Skeletal muscle cell (primary cell): ENCODE measurements at places on chromosomes 2 and 18.

DNA sequence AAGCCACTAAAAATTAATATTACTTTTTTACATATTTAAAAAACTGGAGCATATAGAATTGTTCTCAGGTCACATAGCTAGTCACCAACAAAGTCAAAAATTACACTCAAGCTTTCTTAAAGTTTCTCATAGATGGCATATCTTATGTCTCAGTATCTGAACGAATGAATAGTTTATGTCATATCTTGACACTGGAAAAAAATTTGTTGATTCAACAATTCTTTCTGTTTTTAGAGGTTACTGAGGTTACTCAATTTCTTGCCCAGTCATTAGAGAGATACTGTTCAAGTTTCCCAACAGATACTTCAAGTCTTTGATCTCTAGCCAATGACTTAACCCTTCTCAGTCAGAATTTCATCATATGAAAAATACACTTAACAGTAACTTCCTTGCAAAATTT, 113.1 kb upstream of the XIRP2 start:
- no peak for DNase-seq

DNA sequence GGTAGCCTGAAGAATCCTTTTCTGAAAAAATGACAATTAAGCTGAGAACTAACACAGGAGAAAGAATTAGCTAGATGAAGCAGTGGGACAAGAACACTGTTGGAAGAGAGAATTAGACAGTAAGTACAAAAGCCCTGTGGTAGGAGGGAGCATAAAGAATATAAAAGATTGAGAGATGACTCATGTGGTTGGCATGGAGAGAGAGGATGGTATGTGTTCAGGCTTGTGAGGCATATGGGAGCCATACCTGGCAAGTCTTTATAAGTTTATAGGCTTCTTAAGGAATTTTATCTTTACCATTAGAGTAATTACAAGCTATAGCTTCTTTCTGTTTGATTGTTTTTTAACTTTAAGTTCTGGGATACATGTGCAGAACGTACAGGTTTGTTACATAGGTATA, 325.0 kb downstream of the ARL6IP6 start:
- DNase-seq, result no peak

DNA sequence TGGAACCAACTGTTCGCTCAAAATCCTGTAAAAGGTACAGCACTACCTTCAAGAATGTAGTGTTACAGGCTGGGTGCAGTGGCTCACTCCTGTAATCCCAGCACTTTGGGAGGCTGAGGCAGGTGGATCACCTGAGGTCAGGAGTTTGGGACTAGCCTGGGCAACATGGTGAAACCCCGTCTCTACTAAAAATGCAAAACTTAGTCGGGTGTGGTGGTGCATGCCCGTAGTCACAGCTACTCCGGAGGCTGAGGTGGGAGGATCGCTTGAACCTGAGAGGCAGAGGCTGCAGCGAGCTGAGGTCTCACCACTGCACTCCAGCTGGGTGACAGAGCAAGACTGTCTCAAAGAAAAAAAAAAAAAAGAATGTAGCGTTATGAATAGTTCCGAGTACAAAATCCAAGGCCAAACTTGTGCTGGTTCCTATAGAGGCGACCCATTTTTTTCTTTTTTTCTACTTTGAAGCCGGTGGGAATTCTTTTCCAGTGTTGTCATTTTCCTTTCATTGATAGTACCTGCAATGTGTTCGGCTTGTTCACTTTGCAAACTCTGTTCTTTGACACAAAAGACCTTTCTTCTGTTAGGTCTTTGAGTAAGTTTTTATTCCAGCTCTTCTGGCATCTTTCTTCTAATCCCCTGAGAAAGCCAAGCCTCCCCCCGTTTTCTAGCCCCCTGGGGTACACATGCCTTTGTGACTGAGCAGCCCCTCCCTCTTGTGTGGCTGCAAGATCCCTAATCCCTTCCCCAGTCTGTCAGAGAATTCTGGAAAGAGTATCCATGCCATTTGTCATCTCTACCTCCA, 25.1 kb downstream of the INPP5D start:
- no peak for DNase-seq

DNA sequence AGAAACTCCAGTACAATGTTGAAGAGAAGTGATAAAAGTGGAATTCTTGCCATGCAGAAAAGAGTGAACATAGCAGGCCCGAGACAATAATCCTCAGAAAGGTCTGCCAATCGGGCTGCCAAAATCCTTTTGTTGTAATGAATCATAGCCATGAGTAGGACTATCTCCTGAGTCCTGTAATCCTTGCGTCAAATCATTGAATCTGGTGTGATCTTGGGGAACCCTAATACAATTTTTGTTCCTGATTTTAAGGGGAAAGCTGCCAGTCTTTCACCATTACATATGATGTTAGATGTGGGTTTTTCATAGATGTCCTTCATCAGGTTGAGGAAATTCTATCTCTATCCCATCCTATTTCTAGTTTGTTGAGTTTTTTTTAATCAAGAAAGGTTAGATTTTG, 2.2 kb downstream of the TPGS2 start:
- no peak for DNase-seq

DNA sequence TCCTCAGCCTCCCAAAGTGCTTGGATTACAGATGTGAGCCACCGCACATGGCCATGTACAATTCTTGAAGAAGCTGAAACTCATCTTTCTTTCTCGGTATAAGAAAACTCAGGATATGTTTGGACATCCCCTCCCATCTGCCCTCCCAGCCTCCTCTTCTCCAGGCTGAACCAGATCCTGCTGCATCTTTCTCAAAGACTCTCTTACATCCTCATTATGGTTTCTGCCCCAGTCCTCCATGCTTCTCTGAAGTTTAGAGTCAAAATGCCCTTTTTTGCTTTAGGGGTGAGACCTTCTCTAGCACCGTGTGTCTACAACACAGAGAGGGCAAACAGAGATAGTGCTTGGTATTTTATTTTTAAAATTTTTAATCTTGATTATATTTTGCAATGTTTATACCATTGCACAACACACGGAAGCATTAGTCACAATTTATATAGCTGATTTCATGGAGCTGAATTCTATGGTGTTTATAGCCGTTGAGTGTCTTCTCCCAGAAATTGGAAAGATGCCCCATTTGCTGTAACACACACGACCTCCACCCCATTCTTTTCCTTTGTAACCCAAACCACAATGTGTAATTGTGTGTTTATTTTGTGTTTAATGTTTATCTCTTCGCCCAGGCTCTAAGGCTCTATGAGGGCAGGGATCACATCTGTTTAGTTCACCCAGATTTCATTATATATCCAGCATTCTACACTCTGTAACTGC, 206.0 kb upstream of the TNP1 start:
- peak; percentile 96 for DNase-seq

GRCh38 chr2:38498045-38498481, 104.7 kb downstream of the HNRNPLL start:
- DNase-seq, result no peak

GRCh38 chr2:233312874-233313273, 5.3 kb downstream of the SAG start:
- no peak for DNase-seq

GRCh38 chr18:9987931-9988330, 74.1 kb downstream of the VAPA start:
- no peak for DNase-seq

- no peak for DNase-seq
Measured at GRCh38 chr2:169247211-169247610, 115.1 kb downstream of the LRP2 start.

DNA sequence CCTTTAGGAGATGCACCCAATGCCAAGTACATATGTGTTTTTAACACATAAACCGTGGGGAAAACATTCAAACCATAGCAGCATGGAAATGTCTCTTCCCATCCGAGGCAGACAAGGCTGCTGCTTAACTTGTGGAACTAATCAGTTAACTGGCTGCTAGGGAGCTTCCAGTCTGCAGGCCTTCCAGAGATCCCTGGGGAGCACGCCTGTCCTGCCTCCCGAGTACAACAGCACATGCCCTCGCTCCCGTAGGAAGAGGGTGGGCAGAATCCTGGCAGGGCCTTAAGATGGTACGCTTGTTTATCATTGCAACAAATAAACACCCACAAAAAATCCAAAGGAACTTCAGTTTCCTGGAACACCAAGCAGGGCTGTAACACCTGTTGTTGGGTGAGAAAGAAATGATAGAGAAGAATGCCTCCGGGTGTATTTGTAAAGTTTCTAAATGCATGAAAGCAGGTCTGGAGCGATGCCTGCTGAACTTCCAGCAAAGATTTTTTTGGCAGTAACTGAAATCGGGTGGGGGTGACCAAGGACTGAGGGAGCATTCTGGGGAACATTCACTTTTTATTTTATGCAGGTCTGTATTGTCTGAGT, 56.2 kb downstream of the EDAR start:
- DNase-seq, result no peak

DNA sequence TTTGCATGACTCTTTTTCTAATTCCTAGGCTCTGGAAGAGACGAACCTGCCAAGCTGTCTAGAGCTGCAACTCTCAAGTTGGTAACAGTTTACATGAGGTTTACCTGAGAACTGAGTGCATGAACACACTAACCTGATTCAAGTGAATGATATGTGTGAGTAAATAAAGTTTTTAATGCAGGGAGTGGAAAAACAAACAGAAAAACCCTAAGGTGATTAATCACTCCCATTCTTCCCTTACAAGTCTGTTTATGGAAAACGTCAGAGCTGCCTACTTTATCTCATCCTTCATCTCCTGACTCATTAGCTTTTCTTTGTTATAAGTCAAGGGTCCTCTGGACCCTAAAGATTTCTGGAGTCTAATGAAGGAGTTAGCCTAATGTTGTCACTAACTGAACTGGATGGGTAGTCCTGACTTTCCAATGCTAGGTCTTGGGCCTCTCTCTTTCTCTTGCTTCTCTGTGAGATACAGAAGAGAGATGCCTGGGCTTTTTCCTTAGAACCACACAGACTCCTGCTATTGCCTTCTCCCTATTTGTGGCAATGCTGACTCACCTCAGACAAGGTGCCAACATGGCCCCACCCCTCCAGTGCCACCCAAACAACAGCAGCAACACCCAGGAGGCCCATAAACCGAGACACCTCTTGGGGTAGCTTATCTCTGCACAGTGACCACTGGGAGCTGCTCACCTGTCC, 952.4 kb downstream of the EPHA4 start:
- DNase-seq, result no peak

GRCh38 chr2:191166111-191166755, 15.4 kb upstream of the STAT4 start:
- DNase-seq, result peak; percentile 86

DNA sequence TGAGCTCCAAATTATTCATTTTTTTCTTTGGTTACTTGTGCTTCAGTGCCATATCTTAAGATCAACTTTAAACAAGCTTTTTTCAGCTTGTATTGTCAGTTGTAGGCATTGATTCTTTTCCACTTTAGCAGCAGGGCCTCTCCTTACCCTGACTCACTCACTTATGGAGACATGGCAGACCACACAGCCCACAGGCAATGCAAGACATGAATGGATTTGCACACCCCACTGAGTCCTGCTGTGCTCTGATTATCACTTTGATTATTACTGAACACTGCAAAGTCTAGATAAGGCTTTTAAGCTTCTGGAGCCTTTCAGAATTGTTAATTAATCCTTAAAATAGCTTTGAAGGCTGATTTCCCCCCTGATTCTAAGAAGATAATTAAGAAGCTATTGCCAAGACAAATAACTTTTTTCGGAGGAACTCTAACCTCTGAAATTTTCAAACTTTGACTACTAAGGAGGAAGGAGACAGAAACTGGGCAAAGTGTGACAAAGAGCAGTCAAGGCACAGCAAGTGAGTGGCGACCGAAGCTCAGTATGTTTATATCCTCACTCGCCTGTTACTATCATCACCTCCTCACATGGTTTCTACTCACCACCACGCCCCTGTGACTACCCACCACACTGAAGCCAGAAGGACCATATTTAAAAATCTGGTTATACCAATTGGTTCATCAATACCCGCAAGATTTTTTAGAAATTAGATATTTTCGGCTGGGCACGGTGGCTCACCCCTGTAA, 43.3 kb downstream of the CACNB4 start:
- peak; percentile 1 for DNase-seq

GRCh38 chr2:128696421-128696820, 377.8 kb upstream of the HS6ST1 start:
- no peak for DNase-seq

GRCh38 chr2:160224060-160224459, 24.0 kb upstream of the ITGB6 start:
- peak; percentile 97 for DNase-seq

GRCh38 chr2:84991404-84992160, 20.6 kb downstream of the KCMF1 start:
- DNase-seq, result peak; percentile 39

- DNase-seq, result no peak
Measured at GRCh38 chr2:240259201-240259923, 118.9 kb upstream of the OTOS start.

- peak; percentile 94 for DNase-seq
Measured at GRCh38 chr2:217685255-217685605, 317.6 kb downstream of the TNS1 start.

- DNase-seq, result no peak
Measured at GRCh38 chr2:138335036-138335435, 166.5 kb upstream of the SPOPL start.

DNA sequence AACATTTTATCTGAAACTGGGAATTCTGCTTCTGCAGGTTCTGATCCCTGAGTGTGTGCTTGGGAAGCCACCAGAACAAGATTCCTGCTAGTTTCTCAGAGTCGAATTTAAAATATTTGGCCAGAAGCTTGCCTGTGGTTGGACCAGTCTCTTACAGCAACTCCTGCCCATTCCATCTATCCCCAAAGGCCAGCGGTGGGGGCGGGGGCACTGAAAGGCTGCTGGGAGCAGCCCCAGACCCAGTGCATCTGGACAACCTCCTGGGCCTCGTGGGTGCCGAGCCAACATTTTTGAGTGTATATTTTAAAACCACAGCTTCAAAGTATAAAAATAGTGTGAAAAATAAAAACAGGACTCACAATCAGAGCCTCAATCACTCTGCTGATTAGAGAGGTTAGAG, 38.6 kb upstream of the ZFP36L2 start:
- peak; percentile 39 for DNase-seq

- no peak for DNase-seq
Measured at GRCh38 chr2:151849413-151850010, 21.3 kb upstream of the ARL5A start.

DNA sequence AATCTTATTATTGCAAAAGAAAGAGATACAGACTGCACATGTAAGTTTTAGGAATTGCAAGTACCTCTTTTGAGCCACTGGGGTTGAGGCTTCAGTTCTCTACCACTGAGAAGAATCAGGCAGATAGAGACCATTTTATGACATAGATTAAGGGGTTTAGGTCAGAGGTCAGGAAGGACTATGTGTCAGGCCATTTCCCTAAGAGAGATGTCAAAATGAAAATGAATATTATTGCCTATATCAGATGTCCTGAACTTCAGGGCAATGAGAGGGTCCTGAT, 113.7 kb downstream of the GATA6 start:
- no peak for DNase-seq

DNA sequence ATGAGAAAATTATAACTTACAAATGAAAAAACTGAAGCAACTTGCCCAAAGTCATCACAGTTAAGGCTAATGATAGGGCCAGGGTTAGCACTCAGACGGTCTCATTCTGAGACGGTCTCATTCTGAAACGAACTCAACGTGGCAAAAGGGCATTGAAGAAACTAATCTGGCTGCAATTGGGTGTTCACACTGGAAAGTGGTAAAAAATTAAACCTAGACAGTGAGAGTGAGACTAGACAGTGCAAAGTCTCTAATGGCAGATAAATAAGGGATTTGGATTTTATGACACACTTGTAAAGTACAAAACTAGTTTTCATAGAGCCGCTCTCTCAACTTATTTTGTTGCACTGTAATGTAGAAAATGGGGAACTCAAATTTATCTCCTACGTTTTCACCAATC, 9.2 kb downstream of the LRPPRC start:
- no peak for DNase-seq
